Retina (tissue), 1 donor: ENCODE measurements at places on chromosomes 6 and 20.

- DNase-seq = no peak
These were observed 916.0 kb upstream of the EYS start for GRCh38 chr6:66623050-66623449.

DNA sequence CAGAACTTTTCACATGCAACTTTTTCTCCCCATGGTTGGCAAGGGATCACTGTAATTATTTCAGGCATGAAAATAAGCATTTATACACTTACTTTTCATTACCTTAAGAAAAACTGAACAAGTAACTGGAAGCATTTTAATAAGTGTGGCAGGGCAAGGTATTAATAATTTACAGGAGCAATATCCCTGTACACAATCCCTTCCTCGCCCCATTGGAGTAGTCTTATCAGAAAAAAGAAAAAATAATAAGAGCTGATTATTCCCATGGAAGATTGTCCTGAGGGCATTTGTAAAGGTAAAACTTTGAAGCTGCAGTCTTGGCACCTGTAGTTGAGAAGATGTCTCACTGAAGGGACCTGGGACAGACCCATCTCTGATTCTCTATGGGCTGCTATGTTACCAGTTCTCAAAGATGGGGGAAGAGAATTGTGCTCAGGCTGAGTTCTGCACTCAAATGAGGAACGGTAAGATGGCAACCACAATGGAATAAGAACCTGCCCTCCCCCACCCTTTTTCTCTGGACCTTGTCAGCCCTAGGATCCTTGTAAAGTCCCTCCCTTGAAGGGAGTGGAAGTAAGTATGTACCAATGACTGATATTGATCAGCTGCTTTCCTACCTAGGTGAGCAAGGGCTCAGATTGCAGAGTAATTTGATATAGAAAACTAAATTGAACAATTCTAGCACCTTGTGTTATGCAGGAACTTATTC, 70.0 kb upstream of the AHI1 start:
- DNase-seq = no peak

- no peak for DNase-seq
These were observed 3.1 kb upstream of the SLC17A1 start for GRCh38 chr6:25834950-25835349.

- DNase-seq = no peak
These were observed 39.2 kb downstream of the PLAGL2 start for GRCh38 chr20:32168184-32168910.

GRCh38 chr6:151729829-151730495, 77.5 kb upstream of the ESR1 start:
- no peak for DNase-seq

DNA sequence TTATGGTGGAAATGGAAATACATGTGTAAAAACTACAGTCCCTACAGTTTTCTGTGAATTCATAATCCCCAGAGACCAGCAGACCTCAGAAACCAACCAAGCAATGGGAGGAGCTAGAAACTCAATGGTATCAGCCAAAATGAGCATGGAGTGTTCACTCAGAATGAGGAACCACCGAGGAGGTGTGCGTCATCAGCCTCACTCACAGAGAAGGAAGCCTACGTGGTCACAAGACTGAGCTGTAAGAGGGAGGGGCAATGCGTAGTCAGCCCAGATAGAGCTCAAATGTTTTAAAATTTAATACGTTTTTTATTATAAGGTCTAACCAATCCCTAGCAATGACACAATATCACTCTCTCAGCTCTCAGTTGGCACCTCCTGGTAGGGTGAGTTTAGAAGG, 17.4 kb downstream of the MYLK4 start:
- DNase-seq = no peak

- no peak for DNase-seq
These were observed 216.9 kb upstream of the BTBD3 start for GRCh38 chr20:11700831-11701230.

DNA sequence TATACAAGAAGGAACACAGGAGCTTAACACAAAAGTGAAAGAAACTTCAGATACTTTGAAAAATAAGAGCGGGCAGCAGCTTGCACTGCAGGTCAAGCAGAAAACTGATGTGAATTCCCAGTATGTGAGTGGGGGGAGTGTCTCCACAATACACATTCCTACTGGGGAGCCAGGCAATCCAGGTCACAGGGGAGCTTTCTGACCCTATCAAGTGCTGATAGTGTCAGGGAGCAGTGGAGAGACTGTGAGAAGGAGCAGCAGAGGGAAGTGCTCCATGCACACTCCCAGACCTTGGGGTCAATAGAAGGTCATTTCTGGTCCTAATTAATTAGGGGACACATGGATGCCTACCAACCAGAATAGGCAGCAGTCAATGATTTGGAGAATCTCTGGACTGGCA, 59.4 kb downstream of the PDSS2 start:
- peak; percentile 53 for DNase-seq

- DNase-seq = no peak
These were observed 215.2 kb downstream of the GRIK2 start for GRCh38 chr6:101608703-101609102.

DNA sequence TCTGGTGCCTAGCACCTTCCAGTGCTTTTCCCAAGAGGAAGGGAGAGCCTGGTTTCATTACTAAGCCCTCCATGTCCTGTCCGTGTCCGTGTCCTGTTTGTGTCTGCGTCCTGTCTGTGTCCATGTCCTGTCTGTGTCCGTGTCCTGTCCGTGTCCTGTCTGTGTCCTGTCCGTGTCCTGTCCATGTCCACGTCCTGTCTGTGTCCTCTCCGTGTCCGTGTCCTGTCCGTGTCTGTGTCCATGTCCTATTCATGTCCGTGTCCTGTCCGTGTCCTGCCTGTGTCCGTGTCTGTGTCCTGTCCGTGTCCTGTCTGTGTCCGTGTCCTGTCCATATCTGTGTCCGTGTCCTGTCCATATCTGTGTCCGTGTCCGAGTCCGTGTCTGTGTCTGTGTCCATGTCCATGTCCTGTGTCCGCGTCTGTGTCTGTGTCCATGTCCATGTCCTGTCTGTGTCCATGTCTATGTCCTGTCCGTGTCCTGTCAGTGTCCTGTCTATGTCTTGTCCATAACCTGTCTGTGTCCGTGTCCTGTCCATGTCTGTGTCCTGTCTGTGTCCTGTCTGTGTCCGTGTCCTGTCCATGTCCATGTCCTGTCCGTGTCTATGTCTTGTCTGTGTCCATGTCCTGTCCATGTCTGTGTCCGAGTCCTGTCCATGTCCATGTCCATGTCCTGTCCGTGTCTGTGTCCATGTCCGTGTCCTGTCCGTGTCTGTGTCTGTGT, 54.4 kb upstream of the BHLHE23 start:
- DNase-seq = no peak

- DNase-seq = peak; percentile 43
These were observed 84.0 kb downstream of the RAMACL start for GRCh38 chr6:166502453-166502852.

GRCh38 chr20:61807471-61808160, 258.1 kb downstream of the TAF4 start:
- no peak for DNase-seq

DNA sequence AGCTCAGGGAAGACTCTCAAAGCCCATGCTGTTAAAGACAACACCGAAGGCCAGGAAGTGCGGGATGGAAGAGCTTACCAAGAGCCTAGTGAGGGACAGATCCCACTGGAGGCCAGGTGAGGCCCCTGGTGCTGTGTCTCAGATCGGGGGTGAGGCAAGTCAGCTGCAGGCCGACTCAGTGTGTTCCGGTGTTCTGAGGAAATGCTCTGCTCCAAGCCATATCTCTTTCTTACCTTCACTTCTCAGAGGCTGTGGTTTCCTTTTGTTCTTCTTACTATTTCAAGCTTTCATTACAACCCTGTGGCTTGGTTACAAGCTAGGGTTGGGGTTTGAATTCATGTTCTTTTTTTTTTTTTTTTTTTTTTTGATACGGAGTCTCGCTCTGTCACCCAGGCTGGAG, 114.3 kb upstream of the ZFP64 start:
- DNase-seq = no peak

GRCh38 chr6:48817333-48818051, 645.6 kb downstream of the MMUT start:
- no peak for DNase-seq

DNA sequence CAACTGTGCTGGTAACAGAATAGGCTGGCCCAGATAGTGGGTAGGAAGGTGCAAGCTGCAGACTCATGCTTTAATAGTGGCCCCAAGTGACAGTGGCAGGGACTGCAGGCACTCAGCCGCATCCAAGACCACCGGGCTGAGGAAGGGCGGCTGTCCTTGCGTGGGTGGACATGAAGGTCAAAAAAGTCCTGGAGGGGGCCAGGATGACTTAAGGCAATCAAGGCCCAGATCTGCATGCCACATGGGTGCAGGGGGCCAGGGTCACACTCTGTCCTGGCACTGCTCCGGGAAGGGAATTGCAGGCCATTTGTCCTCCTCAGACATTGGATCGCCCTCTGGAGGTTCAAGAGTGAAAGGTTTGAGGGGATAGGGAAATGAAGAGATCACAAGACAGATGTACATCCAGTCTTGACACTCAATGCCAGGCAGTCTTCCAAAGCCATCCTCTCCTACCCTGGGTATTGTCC, 10.4 kb upstream of the VNN2 start:
- DNase-seq = peak; percentile 10

- DNase-seq = no peak
These were observed 157.2 kb downstream of the BMP2 start for GRCh38 chr20:6924681-6925080.

GRCh38 chr6:162157167-162157870, 570.2 kb downstream of the PRKN start:
- DNase-seq = no peak
